ENCODE measurements at places on chromosomes 11 and 22.

GRCh38 chr11:62671608-62672389, at the start of the genes LBHD1 and UQCC3:
TSS of gene LBHD1 (minus strand) at chr11:62672267. CDS start at chr11:62670031, 2,236 bp downstream.
TSS of gene UQCC3 (plus strand) at chr11:62671673. CDS start at chr11:62671746, 73 bp downstream.
- DNase-seq: peak; percentile 34

GRCh38 chr11:134015556-134015955, 53.3 kb upstream of the JAM3 start:
- no peak for DNase-seq

DNA sequence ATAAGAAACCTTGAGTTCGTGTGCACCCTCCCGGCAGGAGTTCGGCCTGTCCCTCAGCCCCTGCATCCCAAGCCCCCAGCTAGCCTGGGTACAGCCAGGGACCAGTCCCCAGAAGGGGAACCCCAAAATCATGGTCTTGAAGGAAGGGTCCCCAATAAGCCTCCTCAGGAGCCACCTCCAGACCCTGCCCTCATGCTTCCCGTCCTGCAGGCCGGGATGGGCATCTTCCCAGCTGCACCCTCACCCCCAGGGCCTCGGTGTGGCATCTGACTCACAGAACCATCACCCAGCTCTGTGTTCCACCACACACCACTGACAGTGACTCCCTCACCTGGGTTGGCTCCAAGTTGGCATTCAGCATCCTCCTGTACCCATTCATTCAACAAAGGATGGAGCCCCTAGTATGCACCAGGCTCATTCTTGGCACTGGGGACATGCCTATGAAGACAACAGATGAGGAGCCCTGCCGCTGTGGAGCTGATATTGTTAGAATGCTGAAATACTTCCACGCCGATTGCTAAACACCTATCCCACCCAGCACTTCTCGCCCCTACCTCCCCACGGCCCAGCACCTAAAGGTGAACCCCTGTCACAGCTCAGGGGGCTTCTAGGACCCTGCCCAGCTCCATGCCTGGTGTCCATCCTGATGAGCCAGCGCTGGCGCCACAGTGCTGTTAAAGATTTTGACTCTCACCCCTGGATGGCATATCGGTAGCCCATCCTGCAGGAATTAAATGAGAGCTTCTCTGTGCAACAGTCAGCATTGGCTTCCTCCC, 77.8 kb downstream of the BUD13 start:
- no peak for DNase-seq

DNA sequence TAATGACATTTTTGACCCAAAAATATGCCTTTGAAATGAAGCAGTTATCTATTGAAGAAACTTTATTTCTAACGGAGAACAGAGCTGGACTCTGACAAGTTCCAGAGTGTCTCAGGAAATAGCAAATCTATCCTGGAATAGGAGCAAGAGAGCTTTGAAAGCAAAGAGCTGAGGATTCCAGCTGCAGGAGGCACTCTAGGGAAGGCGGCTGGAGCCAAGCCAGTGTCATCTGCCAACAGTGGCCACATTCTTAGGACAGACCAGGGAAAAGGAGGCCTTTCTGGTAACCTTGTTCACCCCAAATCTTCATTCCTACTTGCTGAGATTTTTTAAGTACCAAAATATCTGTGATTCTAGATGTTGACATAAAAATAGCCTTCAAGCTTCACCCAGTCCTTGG, 493.5 kb upstream of the B3GAT1 start:
- DNase-seq: no peak

DNA sequence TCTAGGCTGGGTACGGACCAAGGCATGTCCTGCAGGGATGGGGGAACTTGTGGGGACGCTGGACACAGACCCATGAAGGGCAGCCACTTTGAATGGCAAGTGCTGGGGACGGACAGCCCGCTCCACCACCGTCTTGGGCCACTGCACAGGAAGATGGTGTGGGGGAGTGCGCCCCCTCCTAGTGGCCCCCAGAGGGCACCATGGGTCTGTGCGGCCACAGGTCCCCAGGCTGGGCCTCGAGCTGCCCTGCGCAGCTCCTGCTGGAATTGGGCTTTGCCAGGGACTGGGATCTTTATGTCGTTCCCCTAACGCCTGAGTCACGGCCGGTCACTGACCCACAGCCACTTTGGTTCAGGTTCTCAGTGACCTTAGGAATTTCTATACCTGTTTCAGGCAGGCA, 44.4 kb downstream of the NAT10 start:
- no peak for DNase-seq

GRCh38 chr22:27699383-27700019, 102.1 kb downstream of the MN1 start:
- DNase-seq: no peak

GRCh38 chr11:105673089-105673488, 63.2 kb downstream of the GRIA4 start:
- no peak for DNase-seq

DNA sequence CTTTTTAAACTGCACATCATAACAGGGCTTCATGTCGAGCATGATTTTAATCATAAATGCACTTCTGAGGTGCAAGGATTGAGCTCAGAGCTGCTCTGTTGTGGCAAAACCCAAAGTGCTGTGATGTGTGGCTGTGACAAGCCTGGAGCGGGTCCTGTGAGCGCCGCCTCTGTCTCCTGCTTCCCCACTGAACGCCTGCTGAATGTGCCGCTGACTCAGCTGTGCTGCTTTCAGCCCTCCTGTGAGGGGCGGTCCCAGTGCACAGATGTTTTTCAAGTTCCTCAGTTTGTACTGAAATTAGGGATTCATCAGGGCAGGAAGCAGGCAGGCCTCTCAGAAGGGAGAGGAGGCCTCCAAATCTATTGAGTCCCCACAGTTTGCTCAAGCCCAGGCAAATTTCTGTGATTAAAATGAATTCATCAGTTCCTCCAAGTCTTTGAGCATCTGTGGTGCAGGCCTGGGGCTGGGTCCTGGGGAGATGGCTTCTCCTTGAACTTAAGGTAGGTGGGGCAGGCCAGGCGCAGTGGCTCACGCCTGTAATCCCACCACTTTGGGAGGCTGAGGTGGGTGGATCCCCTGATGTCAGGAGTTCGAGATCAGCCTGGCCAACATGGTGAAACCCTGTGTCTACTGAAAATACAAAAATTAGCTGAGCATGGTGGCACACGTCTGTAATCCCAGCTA, 3.0 kb upstream of the GTSE1 start:
- no peak for DNase-seq

GRCh38 chr11:36388071-36388470, 92.0 kb downstream of the PRR5L start:
- DNase-seq: no peak

DNA sequence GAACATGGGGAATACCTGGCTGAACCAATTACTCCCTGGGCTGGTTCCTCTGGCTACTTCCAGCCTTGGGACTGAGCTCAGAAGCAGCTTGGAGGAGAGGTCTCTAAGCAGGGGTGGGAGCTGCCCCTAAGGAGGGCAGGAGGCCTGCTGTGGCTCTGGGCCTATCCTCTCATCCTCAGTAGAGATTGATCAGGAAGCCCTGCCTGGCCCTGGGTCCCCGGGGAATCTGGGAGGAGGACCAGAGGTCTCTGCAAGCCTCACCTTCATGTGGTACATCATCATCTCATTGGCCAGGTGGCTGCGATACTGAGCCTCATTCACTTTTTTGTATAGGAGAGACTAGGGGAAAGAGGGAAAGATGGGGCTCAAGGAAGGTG, 91.1 kb downstream of the PDE2A start:
- no peak for DNase-seq

DNA sequence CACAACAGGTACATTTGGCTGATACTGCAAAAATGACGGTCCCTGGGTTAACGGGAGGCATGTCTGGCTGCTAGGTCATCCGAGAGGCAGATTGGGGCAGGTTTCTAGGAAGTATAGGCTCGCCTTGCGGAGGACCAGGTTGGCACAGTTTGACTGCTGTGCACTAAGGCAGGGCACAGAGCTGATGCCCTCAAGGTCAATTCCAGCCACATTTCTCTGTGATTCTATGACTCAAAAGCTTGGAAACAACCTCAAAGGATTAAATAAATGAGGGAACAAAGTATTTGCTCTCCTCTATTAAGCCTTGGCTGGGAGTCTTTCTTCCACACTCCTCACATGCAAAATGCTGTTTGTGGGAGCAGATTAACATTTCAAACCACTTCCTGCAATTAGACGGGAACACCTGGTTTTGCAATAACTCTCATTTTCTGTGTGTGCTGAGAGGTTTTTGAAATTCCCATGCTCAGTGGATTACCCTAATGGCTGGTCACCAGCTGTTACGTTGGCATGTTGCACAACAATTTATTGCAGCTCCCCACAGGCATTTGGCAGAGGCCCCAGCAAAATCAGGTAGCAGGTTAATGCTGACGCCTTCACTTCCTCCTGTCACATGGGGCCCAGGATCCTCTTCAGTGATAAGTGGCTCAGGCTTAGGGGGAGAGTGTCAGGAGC, 61.0 kb upstream of the PLET1 start:
- peak; percentile 17 for DNase-seq

DNA sequence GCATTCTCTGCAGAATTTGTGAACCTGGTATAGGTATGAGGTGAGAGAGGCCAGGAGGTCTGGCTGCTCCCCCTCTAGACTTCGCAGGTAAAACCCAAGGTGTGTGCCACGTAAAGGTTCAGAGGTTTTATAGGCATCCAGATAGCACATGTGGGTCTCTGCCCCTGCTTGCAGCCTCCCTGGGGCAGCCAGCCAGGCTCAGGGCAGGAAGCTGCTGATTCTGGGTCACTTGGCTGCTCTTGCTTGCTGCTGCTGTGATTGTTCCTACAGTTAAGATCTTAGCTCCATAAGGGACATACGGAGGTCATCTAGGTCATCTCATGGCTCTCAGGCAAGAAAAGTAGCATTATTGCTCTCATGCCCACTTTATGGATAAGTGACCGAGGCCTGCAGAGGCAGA, 30.2 kb downstream of the ZBTB16 start:
- no peak for DNase-seq

DNA sequence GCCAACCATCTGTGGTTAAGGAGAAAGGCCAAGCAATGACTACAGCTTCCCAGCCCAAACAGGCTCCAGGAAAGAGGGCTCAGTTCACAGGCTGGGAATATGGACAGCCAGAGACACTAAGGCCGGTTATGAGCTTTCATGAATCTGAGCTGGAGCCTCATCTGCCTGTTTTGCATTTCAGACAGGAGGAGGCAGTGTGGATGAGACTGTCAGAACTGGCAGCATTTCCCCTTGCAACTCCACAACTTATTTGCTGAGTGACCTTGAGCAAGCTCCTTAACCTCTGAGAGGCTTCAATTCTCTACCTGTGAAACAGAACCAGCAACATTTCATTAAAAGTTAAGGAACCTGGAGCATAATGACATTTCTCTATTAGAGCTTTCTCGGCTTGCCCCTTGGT, 264.0 kb downstream of the ETS1 start:
- no peak for DNase-seq

Measured in H1 (cell line).